ENCODE measurements at places on chromosomes 2 and 18. TPM values are rescaled to one million over a fixed set of nuclear protein-coding genes. Genes with fewer than 3 reads are reported as not detected.

The UPP2 gene
- not detected for total RNA-seq

The SNRNP200 gene
- total RNA-seq, result 62.9 TPM

The MAL gene
- total RNA-seq, result 62.9 TPM

The CYTIP gene
- total RNA-seq, result not detected

The ZNF396 gene
- total RNA-seq, result 1.5 TPM

The ERBB4 gene
- under 0.01 TPM for total RNA-seq

The KCNF1 gene
- not detected for total RNA-seq

The WNT10A gene
- not detected for total RNA-seq

The CYP26B1 gene
- not detected for total RNA-seq

The ABHD1 gene
- total RNA-seq, result not detected

The TCF23 gene
- not detected for total RNA-seq

The SCYGR3 gene
- total RNA-seq, result not detected

The CHRNG gene
- not detected for total RNA-seq

The LHCGR gene
- under 0.01 TPM for total RNA-seq

The GKN2 gene
- total RNA-seq, result not detected

The LBH gene
- total RNA-seq, result 20.3 TPM

The RTP5 gene
- not detected for total RNA-seq

The SERPINB10 gene
- total RNA-seq, result not detected

The GALNT1 gene
- 48.4 TPM for total RNA-seq

The SRD5A2 gene
- total RNA-seq, result under 0.01 TPM

The SNX17 gene
- total RNA-seq, result 109 TPM

The TXNDC2 gene
- not detected for total RNA-seq

The RIT2 gene
- not detected for total RNA-seq

The ASPRV1 gene
- 0.34 TPM for total RNA-seq

The RTTN gene
- 50.3 TPM for total RNA-seq

The BMP10 gene
- total RNA-seq, result not detected

The BOLL gene
- total RNA-seq, result not detected

The DOK6 gene
- total RNA-seq, result under 0.01 TPM

The DSG1 gene
- total RNA-seq, result not detected

The SLC19A3 gene
- total RNA-seq, result 7.9 TPM

The LAMA1 gene
- total RNA-seq, result 269 TPM

The CCDC68 gene
- total RNA-seq, result not detected

The APCDD1 gene
- total RNA-seq, result 3.7 TPM

The LIMS2 gene
- total RNA-seq, result 2.4 TPM

The SNTG2 gene
- not detected for total RNA-seq

The ACSL3 gene
- total RNA-seq, result 1,278 TPM

The FBXO41 gene
- total RNA-seq, result 5.2 TPM

The CABLES1 gene
- 191 TPM for total RNA-seq

The OST4 gene
- total RNA-seq, result 267 TPM

The OXER1 gene
- not detected for total RNA-seq

The ACVR1C gene
- total RNA-seq, result 4.0 TPM

The DTNA gene
- total RNA-seq, result 10.7 TPM

The CNGA3 gene
- not detected for total RNA-seq

The TSPYL6 gene
- total RNA-seq, result not detected

The ADRA2B gene
- not detected for total RNA-seq

The TRIB2 gene
- 290 TPM for total RNA-seq

The KCNG2 gene
- total RNA-seq, result not detected

The CIAO1 gene
- total RNA-seq, result 170 TPM

The CDKL4 gene
- 3.6 TPM for total RNA-seq

The EFR3B gene
- total RNA-seq, result 37.9 TPM

The NYAP2 gene
- not detected for total RNA-seq

The RIF1 gene
- total RNA-seq, result 35.3 TPM

The MAP3K19 gene
- total RNA-seq, result not detected

The MAP2 gene
- 2.1 TPM for total RNA-seq

All from melanocyte of skin (primary cell).